ENCODE measurements at places on chromosomes 3 and 15. TPM values are rescaled to one million over a fixed set of nuclear protein-coding genes. Genes with fewer than 3 reads are reported as not detected.

Gene SLMAP
- total RNA-seq, result 131 TPM

Gene TTC21A
- 9.0 TPM for total RNA-seq

Gene MORC1
- total RNA-seq, result 6.6 TPM

Gene LRIG1
- total RNA-seq, result 186 TPM

Gene GRAMD2A
- 6.4 TPM for total RNA-seq

Gene C15orf40
- total RNA-seq, result 15.4 TPM

Gene RUBCN
- 32.2 TPM for total RNA-seq

Gene SEMA3B
- total RNA-seq, result 32.0 TPM

Gene SH3GL3
- 7.4 TPM for total RNA-seq

Gene CLDN1
- total RNA-seq, result 52.3 TPM

Measured in prostate gland (tissue), 2 donors.